ENCODE measurements at places on chromosomes 13 and 19.

- DNase-seq, result no peak
These were observed 73.0 kb downstream of the MAP4K1 start for GRCh38 chr19:38544569-38545315.

GRCh38 chr19:48813123-48813913 lies 2.5 kb upstream of the BCAT2 start:
- no peak for DNase-seq

GRCh38 chr19:58067240-58067912 lies 8.3 kb downstream of the ZNF135 start:
- DNase-seq, result no peak

DNA sequence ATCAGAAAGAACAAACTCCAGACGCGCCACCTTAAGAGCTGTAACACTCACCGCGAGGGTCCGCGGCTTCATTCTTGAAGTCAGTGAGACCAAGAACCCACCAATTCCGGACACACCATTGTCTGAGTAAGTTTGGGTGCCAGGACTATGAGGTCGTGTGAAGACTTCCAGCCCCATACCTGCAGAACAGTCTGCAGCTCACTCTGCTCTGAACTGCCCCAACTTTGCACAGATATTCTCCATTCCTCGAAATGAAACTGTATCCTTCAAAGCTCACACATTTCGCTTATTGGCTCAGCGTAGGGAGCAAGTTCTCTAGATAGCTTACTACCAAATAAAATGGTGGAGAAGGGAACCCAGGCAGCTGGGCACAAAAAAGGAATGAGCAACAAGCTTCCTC lies 2.6 kb upstream of the CYP4F2 start:
- DNase-seq, result no peak

- DNase-seq, result no peak
These were observed 15.6 kb downstream of the EPS8L1 start for GRCh38 chr19:55091126-55091910.

DNA sequence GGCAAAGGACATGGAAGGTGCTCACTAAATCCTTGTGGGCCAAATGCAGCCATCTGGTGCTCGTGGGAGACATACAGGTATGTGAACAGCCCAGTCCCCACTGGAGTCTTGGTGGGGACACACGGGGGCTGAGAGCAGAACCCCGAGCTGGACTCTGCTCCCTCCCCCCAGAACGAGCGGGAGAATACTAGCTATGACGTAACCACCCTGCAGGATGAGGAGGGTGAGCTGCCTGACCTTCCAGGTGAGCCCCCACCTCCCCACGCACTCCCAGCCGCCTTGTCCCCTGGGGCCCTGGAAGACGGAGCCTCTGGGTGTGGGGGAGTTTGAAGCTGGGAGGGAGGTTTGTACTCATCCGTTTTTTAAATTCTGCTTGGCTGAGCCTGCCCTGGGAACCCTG lies 13.5 kb upstream of the EBI3 start:
- no peak for DNase-seq

Measured in amniotic stem cell (primary cell).